Stimulated activated CD4-positive, alpha-beta T cell treated with anti-CD3 and anti-CD28 coated beads, Interleukin-4, amount 100 ng/mL, for 1 hour (primary cell): ENCODE measurements at places on chromosomes 7 and 10.

DNA sequence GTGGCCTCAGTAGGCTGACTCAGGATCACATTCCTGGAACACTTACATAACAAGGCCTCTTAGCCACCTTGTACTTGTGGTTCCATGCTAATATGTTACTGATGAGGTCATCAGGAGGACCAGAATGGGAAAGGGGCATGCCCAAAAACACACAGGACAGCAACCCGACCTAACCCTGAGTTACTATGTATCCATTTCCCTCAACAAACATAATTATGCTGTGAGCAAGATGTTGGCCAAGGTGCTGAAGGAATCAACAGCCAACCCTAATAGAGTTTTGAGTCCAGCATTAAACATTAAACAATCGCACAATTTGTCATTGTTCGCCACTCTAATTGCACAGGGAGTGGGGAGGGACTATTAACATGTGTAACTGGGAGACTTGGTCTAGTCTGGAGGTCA lies 129.4 kb downstream of the PLPP4 start:
- no peak for DNase-seq

- DNase-seq: no peak
Observed at GRCh38 chr7:81140252-81140651, 221.4 kb upstream of the SEMA3C start.

- no peak for DNase-seq
Observed at GRCh38 chr10:44063686-44064085, 321.2 kb downstream of the CXCL12 start.

DNA sequence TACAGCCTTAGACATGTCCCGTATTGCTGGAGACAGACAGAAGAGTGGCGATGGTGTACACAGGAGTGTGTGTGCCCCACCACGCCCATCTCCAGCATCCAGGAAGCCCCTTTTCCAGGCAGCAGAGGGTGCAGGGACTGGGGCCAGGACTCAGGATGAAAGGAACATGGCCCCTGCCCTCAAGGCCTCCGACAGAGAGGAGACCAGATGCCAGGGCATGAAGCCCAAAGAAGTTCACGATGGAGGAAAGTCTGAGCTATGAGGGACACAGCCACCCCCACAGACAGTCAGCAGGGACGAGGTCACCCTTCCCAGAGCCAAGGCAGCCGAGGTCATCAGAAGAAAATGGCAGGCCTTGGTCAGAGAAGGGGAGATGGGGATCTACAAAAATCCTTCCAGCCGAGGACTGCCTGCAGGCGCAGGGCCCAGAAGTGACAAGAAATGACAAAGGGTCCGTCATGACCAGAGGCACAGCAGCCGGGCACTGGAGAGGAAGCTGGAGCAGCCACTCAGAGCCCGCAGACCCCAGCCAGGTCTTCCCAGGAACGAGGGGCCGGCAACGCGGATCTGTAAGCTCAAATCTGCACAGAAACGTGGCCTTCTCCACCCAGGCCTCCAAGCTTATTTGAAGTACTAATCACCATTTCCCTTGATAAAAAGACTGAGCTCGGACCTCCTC lies 78.7 kb upstream of the PPP2R2D start:
- no peak for DNase-seq

DNA sequence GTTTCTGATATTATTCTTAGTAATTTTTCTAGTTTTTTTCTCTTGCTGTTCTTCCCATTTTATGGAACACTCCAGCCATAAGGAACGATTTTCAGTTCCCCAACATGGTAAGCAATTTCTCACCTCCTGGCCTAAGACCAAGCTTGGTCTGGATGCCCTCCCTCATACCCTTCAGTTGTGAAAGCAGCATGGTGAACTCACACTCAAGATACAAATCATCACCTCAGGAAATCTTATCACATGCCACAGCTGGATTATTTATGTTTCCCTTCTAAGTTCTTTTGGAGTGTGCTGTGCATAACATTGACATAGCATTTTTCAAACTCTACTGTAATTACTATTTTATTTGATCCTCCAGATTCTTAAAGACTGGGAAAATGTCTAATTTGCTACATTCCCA lies 216.6 kb downstream of the AGMO start:
- no peak for DNase-seq

DNA sequence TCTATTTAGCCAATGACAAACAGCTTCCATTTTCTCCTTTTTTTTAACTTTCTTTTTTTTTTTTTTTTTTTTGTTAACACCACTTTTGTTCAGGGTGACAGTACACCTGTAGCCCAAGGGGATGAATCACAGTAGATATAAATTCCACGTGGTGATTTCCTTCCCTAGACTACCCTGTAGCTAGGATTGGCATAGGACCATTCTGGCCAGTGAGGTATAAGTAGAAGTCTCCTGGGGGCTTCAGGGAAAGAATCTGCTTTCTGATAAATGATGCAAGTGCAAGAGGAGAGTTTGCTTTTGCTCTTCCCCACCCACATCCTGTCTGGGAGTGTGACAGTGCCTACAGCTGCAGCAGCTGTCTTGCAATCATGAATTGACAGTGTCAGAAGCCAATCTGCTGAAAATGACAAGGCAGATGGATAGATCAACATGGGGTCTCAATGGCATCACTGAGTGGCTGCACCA lies 63.2 kb upstream of the TOMM7 start:
- DNase-seq: peak; percentile 56

DNA sequence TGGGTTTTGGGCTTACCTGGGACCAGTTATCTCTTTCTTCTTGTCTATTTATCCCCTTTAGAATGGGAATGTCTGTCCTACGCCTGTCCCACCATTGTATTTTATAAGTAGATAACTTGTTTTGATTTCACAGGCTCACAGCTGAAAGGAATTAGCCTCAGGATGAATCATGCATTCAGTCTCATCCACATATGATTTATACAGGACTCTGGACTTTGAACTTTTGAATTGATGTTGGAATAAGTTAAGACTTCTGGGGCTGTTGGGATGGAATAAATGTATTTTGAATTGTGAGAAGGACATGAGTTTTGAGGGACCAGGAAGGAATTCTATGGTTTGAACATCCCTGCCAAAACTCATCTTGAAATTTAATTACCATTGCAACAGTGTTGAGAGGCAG lies 112.6 kb downstream of the AMPH start:
- DNase-seq: no peak

DNA sequence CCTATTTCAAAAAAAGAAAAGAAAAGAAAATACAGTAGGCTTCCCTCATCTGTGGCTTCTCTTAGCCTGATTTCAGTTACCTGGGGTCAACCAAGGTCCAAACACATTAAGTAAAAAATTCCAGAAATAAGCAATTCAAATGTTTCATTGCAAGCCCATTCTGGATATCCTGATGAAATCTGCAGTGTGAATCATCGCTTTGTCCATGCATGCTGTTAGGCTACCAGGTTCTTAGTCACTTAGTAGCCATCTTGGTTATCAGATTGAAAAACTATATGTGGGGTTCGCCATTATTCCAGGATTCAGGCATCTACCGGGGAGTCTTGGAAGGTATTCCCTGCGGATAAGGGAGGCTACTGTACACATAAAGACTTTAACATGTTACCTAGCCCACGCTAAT lies 991 bp upstream of the FAM204A start:
- DNase-seq: no peak

- DNase-seq: no peak
Observed at GRCh38 chr7:2640846-2641316, 9.1 kb downstream of the TTYH3 start.

DNA sequence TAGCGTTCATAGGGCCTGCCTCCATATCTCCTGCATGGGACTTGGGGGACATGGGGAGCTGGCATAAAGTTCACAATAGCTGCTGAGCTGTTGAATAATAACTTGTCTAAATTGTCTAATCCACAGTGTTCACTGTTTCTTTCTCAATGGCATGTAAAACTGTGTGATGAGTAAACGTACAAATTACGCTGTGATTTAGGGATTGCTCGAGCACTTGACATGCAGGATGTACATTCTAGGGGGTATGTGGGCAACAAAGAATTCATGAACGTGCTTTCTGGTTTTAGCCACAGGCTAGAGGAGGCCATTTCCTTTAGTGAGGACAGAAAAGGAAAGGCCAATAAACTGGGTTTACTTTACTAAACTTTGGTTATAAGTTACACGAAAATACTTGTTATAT lies 534.2 kb upstream of the ZWINT start:
- no peak for DNase-seq

- DNase-seq: no peak
Observed at GRCh38 chr7:111894518-111894917, 311.7 kb downstream of the DOCK4 start.

- no peak for DNase-seq
Observed at GRCh38 chr7:55432939-55433784, 68.0 kb downstream of the LANCL2 start.

DNA sequence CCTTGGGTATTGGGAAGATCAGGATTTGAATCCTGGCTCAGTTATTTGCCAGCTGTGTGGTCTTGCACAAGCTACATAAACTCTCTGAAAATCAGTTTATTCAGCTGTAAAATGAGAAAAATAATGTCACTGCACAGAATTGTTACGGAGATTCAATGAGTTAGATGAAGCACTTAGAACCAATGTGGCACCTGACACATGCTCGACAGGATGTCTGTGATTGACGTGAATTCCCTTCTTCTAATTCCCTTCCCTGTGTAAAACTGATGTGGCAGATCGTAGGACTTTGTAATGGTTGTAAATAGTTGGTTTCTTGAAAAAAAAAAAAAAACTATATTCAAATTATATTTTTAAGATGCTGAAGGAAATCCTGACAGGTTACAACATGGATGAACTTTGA lies 249.9 kb upstream of the MKLN1 start:
- DNase-seq: no peak

DNA sequence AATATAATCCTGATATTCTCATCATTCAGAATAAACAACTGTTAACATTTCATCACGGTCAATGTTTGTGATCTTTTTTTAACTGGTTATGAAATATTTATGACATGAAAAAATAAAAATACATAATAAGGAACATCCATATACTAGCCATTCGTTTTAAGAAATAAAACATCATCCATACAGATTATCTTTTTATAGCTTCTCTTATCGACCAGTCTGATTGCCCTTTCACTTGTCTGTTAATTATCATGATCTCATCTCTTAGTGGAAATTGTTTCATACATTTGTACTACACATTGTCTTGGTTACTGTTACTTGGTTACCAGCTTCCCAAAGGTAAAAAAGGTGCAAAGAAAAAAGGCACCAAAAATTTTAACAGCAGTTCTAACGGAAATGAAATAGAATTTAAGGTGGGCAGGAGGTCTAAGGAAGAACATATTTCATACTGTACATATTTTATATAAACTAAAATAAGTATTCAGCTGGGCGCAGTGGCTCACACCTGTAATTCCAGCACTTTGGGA lies 8.4 kb downstream of the ARHGAP21 start:
- DNase-seq: no peak

- DNase-seq: no peak
Observed at GRCh38 chr7:137304624-137305235, 38.8 kb downstream of the PTN start.

GRCh38 chr10:74677951-74678350 lies 148.4 kb upstream of the KAT6B start:
- DNase-seq: no peak

- no peak for DNase-seq
Observed at GRCh38 chr7:123754271-123754871, 5.6 kb upstream of the WASL start.

DNA sequence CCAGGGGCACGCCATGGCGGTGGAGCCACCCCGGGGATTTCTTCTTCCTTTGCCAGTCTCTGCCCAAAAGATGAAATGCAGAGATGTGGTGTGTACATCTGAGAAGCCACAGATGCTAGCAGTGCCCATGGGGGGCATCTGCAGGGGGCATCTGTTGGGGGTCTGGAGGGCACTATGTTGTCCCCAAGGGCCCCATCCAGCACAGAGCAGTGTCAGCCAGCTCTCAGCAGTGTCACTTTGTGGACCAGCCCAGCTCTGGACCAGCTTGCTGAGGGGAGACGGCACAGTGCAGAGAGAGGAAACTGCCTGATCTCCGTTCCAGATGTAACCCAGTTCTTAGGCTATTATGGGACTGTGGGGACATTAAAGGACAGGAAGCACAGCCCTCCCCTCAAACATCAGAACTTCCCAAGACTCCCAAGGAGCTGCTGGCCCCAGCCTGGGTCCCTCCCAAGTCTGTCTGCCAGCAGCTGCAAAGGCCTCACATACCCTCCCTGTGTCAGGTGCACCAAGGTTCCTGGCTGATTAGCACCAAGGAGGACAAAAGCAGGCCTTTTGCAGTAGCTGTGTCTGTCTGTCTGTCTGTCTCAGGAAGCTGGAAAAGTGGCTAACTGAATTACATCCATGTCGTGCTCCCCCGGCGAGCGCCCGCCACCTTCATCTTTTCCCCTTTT lies 536.5 kb downstream of the PTPRN2 start:
- DNase-seq: no peak

DNA sequence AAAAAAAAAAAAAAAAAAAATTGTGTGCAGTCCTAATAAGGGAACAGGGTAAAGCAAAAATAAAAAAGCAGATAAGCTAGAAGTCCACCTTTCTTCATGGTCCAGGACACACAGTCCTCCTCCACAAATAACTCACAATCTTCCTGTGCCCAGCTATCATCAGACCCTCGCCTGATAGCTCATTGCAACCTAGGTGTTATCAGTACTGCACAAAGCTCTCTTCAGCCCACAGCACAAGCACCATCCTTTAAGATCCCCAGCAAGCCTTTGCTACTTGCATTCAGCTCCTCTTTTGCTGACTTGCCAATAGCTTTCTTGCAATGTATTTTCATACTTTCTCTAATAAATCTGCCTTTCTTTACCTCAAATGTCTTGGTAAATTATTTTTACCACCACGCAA lies 5.0 kb downstream of the NDUFA5 start:
- no peak for DNase-seq

DNA sequence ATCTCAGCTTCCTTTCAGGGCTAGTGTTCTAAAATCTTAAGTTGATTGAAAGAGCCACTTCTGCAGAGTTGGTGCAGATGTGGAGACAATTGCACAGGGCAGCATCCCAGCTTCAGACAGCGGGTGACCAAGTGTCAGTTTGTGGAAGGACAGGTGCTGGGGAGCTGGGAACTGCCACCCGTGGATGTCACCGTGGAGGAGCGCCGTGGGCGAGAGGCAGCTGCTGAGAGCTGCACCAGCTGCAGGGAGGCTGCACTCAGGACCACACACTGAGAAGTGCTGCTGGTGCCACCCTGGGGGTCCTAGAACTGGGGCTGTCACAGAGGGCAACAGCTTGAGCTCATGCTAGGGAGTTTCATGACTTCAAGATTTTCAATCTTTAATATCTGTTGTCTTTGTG lies 543.0 kb upstream of the FZD8 start:
- no peak for DNase-seq
